ENCODE measurements at places on chromosomes 3 and 15.

DNA sequence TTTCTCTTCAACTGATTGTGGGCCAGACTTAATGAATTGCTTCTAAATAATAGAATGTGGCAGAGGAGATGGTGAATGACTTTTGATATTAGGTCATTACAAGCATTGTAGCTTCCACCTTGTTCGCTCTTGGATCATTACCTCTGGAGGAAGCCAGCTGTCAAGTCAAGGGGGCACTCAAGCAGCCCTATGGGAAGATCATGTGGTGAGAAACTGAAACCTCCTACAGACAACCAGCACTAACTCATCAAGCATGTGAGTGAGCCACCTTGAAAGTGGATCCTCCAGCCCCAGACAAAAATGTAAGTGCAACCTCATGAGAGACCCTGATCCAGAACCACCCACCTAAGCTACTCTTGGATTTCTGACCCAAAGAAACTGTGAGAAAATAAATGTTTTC lies 109.8 kb upstream of the TBC1D5 start:
- DNase-seq, result no peak

DNA sequence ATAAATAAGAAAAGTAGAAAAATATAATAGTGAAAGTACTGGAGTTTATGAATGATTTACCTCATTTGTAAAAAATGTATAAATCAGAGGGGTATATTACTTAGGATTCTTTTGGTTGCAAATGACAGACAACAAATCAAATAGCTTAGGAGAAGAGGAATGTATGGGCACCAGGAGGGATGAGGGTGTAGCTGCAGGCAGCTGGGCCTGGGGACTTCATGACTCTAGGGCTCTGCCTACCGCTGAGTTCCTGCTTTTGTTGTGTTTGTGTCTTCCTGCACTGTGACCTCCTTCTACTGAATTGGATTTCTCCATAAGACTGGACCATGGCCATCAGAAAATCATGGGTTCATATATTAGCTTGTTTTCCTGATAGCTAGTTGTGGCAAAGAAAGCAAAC lies 27.9 kb upstream of the PDE8A start:
- DNase-seq, result no peak

GRCh38 chr3:72625602-72626337 lies 222.5 kb downstream of the SHQ1 start:
- no peak for DNase-seq

DNA sequence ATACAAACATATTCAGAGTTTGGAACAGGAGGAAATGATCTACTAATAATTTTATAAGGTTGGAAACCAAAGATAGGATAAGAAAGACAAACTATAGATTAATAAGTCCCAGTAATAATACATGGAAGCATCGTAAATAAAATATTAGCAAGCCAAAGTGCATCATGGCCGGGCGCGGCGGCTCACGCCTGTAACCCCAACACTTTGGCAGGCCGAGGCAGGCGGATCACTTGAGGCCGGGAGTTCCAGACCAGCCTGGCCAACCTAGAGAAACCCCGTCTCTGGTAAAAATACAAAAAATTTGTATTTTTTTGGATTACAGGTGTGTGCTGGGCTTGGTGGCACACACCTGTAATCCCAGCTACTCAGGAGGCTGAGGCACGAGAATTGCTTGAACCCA lies 14.9 kb downstream of the MUC4 start:
- no peak for DNase-seq

GRCh38 chr3:69869643-69870042 lies 129.9 kb upstream of the SAMMSON start:
- no peak for DNase-seq

- DNase-seq, result no peak
Measured at GRCh38 chr15:57044970-57045369, 126.5 kb downstream of the TCF12 start.

GRCh38 chr3:100256731-100257151 lies 4.1 kb upstream of the TBC1D23 start:
- DNase-seq, result no peak
